Hippocampal formation (tissue), 2 donors: ENCODE measurements at places on chromosomes 4 and X.

DNA sequence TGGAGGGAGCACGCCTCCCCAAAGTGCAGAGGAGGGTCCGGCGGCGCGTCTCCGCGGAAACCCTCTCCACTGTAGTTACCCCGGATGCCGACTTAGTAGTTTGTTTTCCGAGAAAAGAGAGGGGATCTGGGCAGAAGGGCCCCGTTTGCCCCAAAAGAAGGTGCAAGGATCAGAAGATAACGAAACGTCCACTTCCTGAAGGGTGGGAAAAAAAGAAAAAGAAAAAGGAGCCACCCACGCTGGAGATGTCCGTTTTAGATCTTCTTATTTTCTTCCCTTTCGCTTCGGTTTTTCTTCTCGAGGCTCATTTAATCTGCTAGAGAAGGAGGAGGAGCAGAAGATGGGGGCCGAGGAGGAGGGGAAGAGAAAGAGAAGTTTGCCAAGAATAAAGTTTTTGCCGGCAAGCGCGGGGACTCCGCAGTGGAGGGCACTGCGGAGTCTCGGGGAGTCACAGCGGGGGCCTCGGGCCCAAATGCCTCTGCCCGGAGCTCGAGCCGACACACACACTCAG lies 517 bp downstream of the LEF1 start:
- DNase-seq: no peak

- DNase-seq: no peak
Observed at GRCh38 chr4:2254665-2255500, 7.0 kb downstream of the MXD4 start.

DNA sequence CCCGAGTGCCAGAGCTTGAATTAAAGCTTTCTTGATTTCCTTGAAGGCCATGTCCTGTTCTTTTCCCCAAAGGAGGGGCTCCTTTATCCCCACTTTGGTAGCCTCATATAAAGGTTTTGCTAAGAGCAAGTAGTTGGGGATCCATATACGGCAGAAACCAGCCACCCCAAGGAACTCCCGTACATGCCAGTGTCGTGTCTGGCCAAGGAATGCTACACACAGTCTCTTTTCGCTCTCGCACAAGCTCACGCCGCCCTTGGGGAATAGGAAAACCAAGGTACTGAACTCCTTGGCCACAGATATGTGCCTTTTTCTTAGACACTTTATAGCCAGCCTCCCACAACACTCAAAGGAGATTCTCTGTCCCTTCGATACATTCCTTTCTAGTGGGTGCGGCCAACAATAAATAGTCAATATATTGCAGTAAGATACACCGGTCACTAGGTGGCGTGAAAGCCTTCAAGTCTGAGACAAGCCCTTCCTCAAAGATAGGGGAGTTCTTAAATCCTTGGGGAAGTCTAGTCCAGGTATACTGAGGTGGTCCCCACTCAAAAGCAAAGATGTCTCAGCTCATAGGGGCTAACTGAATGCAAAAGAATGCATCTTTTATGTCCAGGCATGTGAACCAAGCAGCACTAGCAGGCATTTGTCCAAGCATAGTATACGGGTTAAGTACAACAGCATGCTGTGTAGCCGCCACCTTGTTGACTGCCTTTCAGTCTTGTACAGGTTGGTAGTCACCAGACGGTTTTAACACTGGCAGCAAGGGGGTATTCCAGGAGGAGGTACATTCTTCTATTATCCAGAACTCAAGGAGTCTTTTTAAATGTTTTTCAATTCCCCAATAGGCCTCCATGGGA lies 57.8 kb upstream of the XAGE1B start:
- no peak for DNase-seq

GRCh38 chr4:106258145-106259045 lies 57.6 kb downstream of the TBCK start:
- DNase-seq: no peak

DNA sequence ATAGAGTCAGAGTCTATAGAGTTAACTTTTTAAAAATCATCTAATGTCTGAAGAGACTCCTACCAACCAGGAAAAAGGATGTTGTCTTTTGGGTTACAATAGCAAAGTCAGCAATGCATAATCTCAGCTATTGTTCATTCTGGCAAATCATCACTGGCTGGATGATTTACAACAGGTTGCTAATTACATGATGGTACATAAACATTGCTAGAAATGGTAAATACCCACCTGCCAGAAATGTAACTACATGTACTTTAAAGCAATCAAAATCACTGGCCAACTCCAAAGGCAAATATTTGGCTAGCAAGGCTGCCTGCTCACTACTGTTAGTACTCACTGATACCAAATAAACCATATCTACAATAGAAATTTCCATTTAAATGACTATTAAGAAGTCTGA lies 91.1 kb downstream of the PPP3CA start:
- DNase-seq: no peak

DNA sequence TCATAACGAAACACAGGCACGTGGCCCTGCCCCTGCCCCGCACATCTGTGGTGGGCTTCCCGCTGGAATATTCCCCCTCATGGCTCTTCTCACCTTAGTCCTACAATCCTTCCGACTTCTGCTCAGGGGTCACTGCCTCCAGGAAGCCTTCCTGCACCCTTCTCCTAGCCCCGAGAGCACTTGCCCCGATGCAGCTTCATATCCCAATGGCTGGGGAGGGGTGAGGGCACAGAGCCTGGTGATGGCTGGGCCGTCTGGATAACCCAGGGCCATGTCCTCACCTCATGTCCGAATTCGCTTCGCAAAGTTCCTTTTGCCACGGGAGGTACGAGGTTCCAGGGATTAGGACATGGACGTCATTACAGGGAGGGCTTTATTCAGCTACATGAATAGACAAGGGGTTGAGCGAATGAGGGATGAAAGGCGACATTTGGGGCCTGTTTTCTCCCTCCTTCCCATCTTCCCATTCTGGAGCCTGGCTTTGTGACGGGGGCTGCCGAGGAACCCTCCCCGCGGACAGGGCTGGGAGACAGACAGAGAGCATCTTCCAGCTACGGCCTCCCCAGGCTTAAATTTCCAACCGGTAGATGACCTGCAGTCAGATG lies 35.5 kb upstream of the HMX1 start:
- no peak for DNase-seq

- no peak for DNase-seq
Observed at GRCh38 chr4:57652779-57653178, 542.6 kb upstream of the IGFBP7 start.

DNA sequence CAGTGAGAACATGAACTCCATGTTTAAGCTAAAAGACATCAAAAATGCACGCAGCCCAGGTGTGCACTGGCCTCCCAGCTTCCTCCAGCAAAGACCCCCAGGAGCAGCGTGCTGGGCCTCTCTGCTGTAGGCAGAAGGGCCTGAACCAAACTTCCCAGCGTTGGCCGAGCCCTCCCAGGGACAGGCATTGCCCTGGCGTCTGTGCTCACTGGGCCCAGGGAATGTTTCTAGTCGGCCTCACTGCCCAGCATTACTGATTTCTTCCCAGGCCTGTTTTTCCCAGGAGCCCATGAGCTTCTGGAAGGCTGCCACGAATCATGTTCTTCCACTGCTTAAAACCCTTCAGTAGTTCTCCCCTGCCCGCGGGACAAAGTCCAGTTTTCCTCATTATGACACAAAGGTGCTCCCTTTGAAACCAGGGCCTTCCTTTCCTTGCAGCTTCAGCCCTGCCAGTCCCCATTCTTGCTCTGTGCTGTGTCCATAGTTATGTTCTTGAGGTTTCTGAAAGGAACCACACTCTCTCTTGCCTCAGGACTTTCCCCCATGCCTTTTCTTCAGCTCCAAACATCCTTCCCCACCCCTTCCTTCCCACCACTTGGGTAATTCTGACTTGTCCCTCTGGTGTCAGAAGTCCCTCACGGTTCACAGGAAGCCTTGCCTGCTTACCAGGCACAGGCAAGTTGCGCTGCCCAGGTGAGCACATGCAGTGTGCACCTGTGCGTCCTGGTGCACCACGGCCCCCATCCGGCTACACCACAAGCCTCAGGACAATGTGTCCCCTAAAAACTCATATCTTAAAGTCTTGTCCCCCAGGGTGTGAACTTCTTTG lies 93.4 kb upstream of the ENPP6 start:
- DNase-seq: peak; percentile 4

- no peak for DNase-seq
Observed at GRCh38 chr4:163663454-163664225, 169.2 kb downstream of the TMA16 start.

DNA sequence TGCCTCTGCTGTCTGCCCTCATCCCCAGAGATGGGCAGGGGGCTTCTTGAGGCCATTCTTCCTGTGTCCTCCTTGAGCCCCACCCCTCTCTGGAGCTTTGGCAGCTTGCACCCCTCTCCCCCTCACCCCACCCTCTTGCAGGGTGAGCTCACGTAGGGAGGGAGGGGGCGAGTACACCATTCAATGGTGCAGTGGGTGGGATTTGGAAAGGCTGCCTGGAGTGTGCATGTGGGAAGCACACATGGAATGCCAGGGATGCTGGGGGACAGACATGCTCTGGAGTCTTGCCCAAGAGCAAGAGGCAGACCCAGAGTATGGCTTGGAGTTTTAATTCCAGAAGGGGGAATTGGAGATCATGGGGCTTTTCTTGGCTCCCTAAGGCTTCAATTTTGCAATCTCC lies 5.6 kb downstream of the PAK3 start:
- DNase-seq: no peak

DNA sequence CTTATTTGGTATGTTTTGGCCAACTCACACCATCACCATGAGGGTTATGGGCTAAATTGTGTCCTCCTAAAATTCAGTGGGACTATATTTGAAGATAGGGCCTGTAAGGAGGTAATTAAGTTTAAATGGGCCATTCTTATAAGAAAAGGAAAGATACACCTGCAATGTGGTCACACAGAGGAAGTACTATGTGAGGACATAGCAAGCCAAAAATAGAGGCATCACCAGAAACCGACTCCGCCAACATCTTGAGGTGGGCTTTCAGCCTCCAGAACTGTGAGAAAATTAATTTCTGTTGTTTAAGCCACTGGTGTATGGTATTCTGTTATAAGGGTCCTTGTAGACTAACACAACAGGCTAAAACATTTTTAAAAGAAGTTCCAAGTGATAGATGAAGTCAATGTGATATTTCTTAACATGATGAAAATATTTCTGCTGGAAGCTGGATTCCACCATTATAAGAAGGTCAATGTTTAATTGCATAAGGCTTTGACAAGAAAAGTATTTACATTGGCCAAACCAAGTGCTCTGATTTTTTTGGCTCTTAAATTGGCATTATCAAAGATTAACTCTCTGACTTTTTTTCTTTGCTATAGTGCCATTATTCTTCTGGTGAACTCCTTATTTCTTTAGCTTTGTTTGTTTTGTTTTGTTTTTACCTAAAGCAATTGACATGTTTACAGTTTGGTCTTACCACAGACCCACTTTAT lies 540.9 kb downstream of the PPARGC1A start:
- no peak for DNase-seq

GRCh38 chr4:15469402-15470127 lies at the start of gene CC2D2A:
TSS of gene CC2D2A (plus strand) at chr4:15469882. CDS start at chr4:15475933, 6,051 bp downstream.
- DNase-seq: peak; percentile 74

DNA sequence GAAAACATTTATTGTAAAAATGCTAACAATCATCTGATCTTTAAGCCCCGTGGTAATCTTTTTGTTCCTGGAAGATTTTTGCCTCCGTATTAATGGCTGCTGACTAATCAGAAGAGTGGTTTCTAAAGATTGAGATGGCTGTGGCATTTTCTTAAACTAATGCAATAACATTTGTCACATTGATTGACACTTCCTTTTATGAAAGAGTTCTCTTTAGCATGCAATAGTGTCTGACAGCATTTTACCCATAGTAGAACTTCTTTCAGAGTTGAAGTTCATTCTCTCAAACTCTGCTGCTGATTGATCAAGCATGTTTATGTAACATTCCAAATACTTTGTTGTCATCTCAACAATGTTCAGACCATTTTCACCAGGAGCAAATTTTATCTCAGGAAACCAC lies 26.8 kb upstream of the UGT2B4 start:
- DNase-seq: no peak

- DNase-seq: no peak
Observed at GRCh38 chr4:98620087-98620784, 38.2 kb downstream of the TSPAN5 start.

DNA sequence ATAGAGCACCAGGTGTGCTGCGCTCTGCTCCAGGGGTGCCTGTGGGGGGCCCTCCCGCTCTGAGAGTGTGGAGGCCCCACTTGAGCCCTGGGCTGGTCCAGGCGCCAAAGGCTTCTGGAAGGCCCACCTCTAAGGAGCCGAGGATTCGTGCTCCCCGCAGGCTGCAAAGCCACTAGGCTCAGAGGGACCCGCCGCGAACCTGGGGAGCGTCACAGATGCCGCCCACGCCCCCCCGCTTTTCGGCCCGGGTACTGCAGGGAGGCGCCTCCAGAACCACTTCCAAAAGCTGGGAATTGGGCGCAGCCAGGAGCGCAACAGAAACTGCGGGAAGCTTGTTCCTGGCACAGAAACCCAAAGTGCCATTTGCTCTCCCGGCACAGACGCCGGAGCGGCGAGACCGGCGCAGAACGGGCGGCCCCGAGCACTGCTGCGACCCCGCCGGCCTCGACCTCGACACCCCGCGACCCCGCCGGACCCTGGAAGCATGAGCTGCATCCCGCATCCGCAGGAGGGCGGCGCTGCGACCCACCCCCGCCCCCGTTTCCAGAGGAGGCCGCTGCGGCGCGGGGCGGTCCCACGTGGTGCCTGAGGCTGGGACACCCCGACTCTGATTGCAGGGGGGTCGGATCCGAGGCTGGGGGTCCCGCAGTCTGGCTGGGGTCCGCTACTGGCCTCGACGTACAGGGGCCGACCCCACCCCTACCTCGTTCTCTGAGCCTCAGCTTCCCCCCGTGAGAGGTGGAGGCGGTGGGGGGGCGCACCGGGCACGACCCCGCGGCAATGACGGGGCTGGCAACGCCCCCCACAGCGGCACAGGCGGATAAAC lies 30.8 kb downstream of the CPLX1 start:
- DNase-seq: no peak

DNA sequence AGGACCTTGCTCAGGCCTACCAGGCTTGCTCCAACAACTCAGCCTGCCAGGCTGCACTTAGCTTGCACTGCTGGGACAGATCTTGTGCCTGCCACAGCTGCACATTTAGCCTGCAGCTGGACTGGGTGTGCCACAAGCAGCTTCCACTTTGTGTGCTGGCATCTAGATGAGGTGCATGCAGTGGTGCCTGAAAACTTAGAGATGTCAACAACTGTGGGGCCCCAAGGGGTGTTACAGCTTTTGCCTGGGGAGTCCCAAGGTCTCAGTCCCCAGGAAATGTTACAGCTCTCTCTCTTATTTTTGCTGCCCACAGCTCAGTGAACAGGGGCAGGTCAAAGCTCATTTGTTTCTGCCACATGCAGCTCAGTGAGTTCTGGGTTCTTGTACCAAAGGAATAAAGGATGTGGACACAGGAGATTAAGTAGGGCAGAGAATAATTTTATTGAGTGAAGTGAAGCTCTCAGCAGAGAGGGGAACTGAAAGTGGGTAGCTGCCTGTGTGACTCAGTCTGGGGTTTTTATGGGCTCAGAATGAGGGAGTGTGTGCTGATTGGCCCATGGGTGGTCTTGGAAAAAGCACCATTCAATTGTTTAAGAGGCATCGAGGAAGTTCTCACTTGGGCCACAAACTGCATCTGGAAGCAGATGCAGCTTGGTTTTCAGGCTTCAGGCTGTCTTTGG lies 828.3 kb downstream of the TECRL start:
- DNase-seq: no peak

- DNase-seq: no peak
Observed at GRCh38 chr4:20297261-20297660, 45.6 kb downstream of the SLIT2 start.

GRCh38 chr4:109301651-109302360 lies 652 bp downstream of the COL25A1 start:
- no peak for DNase-seq

- DNase-seq: no peak
Observed at GRCh38 chr4:129254526-129254925, 158.6 kb downstream of the C4orf33 start.

GRCh38 chr4:2365054-2365912 lies 53.2 kb downstream of the ZFYVE28 start:
- no peak for DNase-seq
